ENCODE measurements at places on chromosomes 13 and 19. TPM values are rescaled to one million over a fixed set of nuclear protein-coding genes. Genes with fewer than 3 reads are reported as not detected.
A peak's percentile ranks its signal among the peaks of the same experiment; 100 is the strongest.

DNA sequence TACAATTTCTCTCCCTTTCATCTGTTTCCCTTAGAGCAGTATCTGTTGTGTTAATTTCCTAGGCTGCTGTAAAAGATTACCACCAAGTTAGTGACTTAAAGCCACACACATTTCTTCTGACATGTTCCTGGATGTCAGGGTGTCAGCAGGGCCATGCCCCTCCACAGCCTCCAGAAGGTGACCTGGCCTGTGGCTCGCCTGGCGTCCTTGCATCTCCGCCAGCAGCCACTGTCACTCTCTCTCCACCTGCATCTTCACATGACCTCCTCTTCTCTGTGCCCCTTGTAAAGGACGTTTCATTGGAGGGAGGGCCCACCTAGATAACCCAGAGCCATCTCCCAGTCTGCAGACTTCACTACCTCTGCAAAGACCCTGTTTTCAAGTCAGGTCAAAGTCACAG is 61.3 kb downstream of the SLC7A9 start:
- no peak for DNase-seq

OR4F17 gene
- total RNA-seq: not detected

DNA sequence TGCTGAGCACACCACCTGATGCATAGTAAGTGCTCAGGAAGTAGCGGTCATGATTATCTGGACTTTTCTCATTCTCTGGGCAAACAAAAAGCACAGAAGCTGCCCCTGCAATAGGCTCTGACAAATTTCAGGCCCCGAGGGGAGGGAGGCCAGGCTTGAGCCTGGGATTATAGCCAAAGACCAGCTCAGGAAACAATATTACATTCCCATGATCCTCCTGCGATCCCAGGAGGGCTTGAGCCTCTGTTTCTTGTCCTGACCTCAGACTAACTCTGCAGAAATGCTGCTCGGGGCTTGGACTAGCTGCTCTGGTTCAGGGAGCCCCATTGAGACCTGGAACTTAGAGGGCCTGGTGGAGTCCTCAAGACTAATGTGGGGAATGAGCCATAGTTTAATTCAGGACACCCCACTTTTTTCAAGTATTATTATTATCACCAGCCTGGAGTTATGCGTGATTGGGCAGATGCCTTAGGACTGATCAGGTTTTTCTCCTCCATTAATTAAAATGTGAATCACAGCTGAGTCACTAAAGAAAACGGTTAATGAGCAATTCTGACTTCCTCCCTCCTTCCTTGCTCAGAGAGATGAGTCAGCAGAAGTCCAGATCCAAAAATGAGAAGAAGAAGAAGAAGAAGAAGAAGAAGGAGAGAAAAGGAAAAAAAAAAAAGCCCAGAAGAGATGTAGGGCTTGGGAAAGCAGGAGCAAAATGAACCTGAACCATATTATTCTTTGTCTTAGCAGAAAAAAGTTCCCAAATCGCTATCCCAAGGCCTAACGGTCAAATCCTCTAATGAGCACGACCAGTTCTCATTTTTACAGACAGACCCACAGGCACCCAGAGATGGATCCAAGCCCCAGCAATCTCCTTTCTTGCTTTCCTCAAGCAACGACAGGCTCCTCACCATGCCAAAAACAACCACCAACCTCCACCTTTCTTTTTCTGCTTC is 107.2 kb downstream of the CACNA1A start:
- peak; percentile 40 for DNase-seq

DNA sequence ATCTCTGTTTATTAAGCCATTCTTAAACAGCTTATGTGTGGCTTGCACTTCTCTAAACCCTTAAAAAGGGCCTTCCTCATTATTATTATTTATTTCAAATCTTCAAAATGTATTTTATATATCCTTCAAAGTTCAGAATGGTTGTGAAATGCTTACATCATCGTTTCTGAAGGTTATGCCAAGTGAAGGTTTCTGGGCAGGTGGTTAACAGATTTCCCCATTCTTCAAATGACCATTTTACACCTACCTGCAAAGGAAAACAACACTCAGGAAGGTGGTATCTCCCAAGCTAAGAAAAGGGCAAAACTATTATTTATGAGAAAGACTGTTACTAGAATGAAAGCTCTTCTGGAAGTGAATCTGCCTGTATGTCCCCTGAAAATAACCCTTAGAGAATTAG is 191.6 kb downstream of the SHISA2 start:
- no peak for DNase-seq

DNA sequence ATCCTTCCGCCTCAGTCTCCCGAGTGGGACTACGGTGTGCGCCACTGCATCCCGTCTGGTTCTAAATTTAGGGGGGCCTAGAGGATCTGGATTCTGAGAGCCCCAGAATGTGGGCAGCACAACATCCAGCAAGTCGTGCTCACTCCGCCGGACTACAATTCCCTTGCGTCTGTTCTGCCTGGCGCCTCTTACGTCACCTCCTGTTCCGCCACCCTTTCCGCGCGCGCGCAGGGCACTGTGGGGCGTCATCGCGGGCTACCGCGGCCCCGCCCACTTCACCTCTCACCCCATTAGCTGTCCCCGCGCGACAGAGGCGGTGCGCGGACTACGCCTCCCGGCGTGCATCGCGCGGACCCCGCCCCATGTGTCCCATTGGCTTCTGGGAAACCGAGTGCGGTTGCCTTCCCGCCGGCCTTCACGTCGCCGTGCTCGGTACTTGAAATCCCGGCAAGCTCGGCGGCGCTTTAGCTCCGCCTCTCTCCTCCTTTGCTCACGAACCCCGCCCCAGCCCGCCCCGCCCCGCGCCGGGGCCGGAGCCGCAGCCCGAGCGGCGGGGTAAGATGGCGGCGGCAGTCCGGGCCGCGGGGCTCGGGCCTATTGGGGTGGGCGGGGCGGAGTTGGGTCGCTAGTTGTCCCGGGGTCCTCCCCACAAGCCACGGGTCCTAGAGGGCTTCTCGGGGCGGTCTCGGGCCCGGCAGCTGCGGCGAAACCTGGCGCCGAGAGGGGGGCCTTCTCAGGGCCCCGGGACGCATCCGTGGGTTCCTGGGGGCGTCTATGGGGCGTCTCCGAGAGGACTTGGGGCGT is at the start of gene SCAF1:
TSS of gene SCAF1 (plus strand) at position 522 of the 804 bp plus-strand sequence. CDS start 2,818 bp downstream, outside the sequence.
- DNase-seq: peak; percentile 97

DNA sequence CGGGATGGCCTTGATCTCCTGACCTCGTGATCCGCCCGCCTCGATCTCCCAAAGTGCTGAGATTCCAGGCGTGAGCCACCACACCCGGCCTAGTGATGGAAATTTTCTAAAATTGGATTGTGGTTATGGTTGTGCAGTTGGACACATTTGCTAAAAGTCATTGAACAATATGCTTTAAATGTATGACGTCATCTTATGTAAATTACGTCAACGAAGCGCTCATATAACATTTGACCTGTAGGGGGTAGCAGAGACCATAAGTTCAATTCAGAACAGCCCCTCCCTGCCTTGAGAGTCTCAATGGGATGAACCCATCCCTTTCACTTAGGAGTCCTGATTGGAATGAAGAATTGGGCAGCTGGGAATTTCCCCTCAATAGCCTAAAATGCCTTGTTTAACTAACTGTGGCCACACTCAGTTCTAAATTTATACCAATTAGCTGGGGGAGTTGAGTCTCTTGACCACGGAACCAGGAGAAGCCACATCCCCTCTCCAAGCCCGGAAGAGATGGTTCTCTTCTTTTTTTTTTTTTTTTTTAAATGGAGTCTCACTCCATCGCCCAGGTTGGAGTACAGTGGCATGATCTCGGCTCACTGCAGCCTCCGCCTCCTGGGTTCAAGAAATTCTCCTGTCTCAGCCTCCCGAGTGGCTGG is 15.2 kb upstream of the TLE6 start:
- DNase-seq: peak; percentile 78

DNA sequence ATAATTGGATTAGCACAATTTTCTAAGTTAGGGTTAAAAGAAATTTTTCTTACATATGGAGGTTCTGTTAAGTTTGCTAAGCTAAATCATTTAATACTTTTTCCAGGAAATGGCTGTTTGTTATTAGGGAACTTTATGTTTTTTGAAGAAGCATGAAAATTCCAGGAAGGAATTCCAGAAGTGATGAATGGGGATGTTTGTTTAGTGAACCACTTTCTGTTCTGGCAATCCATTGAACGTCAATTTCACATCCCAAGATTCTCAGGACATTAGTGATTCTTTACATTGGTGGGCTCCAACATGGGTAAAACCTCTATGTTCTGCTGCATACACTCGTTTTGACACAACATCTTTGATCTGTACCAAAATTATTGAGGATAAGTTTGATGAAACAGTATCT is 534.4 kb downstream of the IRS2 start:
- no peak for DNase-seq

OR7D2 gene
- total RNA-seq: 0.25 TPM

UBE2M gene
- 80.1 TPM for total RNA-seq

DNA sequence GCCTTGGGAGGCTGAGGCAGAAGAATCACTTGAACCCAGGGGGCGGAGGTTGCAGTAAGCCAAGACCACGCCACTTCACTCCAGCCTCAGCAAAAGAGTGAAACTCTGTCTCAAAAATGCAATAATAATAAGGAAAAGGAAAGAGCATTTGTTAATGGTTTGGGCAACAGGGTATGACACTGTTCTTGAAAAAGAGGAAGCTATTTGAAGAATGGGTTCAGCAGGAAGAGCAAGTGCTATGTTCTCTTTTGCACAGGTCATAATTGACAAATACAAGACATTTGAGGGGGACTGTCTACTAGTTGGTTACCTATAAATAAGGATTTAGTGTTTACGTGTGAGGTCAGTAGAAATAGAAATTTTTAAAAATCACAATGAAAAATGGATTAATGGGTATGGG is 218.3 kb downstream of the DCT start:
- no peak for DNase-seq

OR10H2 gene
- total RNA-seq: not detected

DNA sequence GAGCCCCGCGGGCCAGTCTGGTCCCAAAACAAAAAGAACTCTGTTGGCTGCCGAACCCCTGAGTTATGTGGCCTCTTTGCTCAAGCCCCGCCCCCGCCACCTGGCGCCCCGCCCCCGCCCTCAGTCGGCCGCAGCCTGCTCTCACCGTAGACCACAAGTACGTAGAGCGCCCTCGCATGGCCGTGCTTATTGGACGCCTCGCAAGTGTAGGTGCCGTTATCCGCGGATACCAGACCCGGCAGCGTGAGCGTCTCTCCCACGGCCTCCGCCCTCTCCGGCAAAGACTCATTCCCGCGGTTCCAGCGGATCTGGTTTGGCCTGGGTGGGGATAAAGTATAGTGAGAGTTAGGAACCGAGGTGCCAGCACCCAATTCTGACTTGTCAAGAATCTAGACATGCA is 5.5 kb upstream of the ZNF428 start:
- peak; percentile 25 for DNase-seq

PNMA8A gene
- total RNA-seq: 0.26 TPM

DNA sequence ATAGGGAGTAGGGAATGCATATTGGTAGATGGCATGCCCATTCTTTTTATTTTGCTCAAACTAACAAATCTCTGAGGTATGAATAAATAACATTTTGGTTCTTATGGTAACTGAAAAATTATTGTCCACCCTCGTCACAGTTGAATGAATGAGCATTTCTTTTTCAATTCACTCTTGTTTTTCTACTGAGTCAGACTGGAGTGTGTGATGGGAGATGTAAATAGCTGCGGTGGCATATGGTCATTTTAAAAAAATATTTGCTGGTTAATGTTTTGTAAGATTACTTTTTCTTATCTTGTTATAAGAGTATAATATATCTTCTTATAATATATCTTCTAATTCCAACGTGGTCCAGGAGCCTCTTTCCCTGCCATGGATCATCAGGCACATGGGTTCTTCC is 586.5 kb downstream of the SLITRK5 start:
- no peak for DNase-seq

ZNF649 gene
- total RNA-seq: 9.1 TPM

- DNase-seq: peak; percentile 15
Observed at GRCh38 chr13:98869408-98870090, 108.3 kb downstream of the DOCK9 start.

GRCh38 chr19:12825254-12826131 is 8.9 kb downstream of the RTBDN start:
- no peak for DNase-seq

Data from dermis microvascular lymphatic vessel endothelial cell (primary cell).